ENCODE measurements at places on chromosomes 11 and 22. TPM values are rescaled to one million over a fixed set of nuclear protein-coding genes. Genes with fewer than 3 reads are reported as not detected.

- H3K27me3 ChIP-seq, result no peaks in the 10 kb centered on the region
- H3K4me3 ChIP-seq, result no peak overlapping the region
- H3K27ac ChIP-seq, result peak overlapping the region; percentile 39
- no peaks in the 10 kb centered on the region for H3K4me1 ChIP-seq
- DNase-seq, result no peak
These were observed 288.0 kb downstream of the SBF2 start for GRCh38 chr11:10005955-10006525.

- no peaks in the 10 kb centered on the region for H3K4me1 ChIP-seq
- H3K36me3 ChIP-seq, result no peaks in the 10 kb centered on the region
- H3K4me3 ChIP-seq, result no peak overlapping the region
- H3K27me3 ChIP-seq, result peaks cover 21% of the 10 kb centered on the region
These were observed 425.4 kb downstream of the CTTN start for GRCh38 chr11:70823771-70824170.

GRCh38 chr11:45225277-45225676 is 60.9 kb downstream of the SYT13 start:
- no peaks in the 10 kb centered on the region for H3K27me3 ChIP-seq
- no peak overlapping the region for H3K4me3 ChIP-seq
- DNase-seq, result no peak
- H3K36me3 ChIP-seq, result no peaks in the 10 kb centered on the region
- H3K27ac ChIP-seq, result no peak overlapping the region

A4GALT gene
- total RNA-seq, result 6.9 TPM

Measured in Panc1 (cell line).